ENCODE measurements at places on chromosomes 13 and 19.

GRCh38 chr19:31355665-31356289 is 6.5 kb upstream of the TSHZ3 start:
- DNase-seq, result no peak

DNA sequence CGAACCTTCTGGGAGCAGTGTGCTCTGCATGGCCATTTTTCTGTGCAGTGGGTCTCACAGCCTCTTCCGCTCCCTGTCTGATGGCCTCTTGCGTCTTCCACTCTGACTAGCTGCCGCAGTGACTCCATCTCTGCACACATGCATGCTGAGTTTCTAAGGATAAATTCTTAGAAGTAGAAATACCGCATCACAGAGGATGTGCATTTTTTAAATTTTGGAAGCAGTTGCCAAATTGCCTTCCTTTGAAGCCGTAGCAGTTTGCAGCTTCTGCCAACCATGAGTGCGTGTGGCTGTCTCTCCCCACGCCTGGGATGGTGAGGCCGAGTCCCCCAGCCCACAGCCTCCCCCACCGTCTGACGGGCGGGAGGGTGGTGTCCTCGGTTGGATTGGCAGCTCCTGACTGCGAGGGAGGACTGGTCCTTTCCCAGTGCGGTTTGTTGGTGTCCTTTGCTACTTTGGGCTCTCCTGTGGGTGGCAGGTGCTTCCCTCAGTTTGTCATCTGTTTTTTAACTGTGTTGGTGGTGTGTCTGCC is 9.8 kb downstream of the FZR1 start:
- DNase-seq, result no peak

DNA sequence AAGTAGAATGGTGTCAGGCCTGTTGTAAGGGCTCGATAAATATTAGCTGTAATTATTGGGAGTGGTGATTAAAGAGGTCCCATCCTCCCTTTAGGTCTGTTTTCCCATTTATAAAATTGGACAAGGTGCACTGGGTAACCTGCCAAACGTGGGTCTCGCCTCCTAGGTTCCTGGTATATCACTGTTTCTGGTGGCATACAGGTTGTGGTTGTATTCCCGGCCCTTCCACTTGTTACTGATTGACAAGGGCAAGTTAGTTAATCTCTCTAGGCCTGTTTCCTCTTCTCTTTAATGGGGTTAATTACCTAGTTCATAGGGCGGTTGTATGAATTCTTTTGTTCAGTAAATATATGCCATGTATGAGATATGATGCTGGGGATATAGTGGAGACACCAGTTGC is 1.5 kb downstream of the PPP2R1A start:
- no peak for DNase-seq

- DNase-seq, result no peak
Observed at GRCh38 chr19:38699027-38699346, 45.3 kb downstream of the CAPN12 start.

GRCh38 chr19:53865918-53866864 is 1.5 kb upstream of the MYADM start:
- DNase-seq, result peak; percentile 22

DNA sequence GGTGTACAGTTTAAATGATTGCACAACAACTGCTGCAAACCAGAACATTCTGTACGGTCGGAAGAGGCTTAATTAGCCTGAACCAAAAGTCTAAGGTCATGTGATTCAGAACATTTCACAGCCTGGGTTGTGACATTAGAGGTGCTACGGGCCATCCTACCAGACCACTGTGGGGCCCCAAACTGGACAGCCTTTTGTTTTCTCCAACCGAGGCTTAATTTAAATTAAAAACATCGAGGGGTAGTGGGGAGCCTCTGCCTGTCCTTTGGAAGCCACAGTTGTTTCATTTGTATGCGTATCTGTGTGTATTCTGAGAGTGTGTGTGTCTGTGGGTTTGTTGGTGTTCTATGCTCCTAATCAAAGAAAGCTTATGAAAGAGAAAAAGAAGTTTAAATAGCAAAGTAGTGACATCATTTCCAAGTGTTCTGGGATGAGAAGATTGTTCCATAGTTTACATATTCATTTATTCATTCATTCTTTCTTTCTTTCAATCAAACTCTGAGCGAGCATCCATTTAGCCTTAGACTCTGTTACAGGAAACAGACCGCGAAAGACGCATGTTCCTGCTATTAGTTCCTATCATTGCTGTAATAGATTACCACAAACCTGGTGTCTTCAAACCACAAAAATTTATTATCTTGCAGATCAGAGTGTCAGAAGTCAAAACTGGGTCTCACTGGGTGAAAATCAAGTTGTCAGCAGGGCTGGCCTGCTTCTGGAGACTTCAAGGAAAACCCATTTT is 444.8 kb downstream of the FOXO1 start:
- DNase-seq, result no peak

- no peak for DNase-seq
Observed at GRCh38 chr13:110449219-110450015, 112.1 kb downstream of the RAB20 start.

GRCh38 chr13:111531505-111531904 is 211.1 kb downstream of the TEX29 start:
- DNase-seq, result no peak

- peak; percentile 84 for DNase-seq
Observed at GRCh38 chr19:49363268-49364082, at the start of gene DKKL1. Gene DKKL1, plus strand, starts transcription at chr19:49363877. Its CDS starts 122 bp downstream, at chr19:49363999.

DNA sequence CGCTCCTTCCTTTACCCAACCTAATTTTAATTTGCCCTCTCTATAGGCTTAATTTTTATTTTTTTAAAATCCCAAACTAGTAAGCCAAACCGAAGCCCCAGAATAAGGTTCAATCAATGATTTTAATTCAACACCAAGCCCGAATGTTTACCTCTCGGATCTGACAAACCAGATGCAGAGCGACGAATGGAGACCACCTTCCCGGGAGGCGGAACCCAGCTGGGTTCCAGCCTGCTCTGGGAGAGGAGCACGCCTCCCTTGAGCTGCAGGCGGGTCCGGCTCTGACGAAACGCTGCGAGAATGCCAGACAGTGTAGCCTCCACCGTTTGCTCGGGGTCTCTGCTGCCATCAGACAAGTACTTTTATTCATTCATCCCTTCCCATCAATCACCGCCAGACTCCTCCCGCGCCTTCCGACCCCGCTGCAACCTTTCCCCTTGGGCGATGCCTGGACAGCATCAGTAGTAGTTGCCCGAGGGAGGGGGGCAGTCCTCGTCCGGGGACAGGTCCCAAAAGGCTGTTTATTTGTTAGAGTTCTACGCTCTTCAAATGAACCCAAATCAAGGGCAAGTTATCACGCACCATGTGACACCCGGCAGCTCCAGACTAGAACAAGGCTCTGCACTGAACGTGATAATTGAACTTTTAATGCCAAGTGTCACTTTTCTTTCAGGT is 752 bp upstream of the EDNRB start:
- peak; percentile 12 for DNase-seq

DNA sequence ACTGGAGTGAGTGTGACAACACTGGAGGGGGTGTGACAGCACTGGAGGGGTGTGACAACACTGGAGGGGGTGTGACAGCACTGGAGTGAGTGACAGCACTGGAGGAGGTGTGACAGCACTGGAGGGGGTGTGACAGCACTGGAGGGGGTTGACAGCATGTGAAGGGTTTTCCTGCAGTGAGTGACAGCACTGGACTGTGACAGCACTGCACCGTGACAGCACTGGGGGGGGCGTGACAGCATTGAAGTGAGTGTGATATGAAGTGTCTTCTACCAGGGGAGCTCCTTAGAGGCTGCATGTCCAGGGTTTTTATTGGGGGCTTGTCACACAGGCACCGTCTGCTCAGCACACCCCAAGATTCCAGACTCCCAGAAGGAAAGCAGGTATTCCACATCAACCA is 274.8 kb downstream of the TEX29 start:
- no peak for DNase-seq

DNA sequence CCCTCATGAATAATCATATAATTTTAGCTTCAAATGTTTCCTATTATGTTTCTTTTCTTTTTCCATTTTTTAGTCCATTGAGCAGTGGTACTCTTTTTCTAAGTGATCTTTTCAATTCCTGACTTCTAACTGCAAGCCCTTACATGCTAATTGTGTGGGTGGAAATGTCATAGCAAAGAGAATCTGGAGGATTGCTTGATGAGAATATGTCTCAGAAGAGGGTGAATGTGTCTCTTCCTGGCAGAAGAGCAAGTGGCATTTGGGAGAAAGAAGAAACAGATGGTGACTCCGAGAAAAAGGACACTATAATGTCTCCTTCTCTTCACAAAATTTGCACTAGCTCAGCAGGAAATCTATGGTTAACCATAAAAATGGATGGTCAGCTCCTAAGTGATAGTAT is 2320.0 kb downstream of the PCDH9 start:
- no peak for DNase-seq

GRCh38 chr13:51277928-51278327 is 55.7 kb downstream of the FAM124A start:
- no peak for DNase-seq

- DNase-seq, result no peak
Observed at GRCh38 chr13:76245211-76245610, 609.1 kb downstream of the LMO7 start.

DNA sequence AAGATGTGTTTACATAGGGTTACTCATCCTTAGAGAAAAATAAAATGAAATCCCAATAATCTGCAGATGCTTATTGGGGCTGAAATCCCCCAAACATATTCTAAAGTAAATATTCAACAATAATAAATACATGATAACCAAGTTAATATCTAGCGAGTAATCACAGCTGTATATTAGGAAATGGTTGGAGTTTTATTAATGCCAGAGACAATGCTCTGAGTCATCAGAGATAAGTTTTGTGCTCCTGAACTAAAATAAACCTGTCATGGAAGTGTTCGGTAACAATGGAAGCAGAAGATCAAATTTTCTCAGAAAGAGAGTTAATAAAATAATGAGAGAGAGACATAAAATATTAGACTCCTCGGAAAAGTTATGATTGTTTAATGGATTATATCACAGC is 31.4 kb downstream of the FLT1 start:
- no peak for DNase-seq

DNA sequence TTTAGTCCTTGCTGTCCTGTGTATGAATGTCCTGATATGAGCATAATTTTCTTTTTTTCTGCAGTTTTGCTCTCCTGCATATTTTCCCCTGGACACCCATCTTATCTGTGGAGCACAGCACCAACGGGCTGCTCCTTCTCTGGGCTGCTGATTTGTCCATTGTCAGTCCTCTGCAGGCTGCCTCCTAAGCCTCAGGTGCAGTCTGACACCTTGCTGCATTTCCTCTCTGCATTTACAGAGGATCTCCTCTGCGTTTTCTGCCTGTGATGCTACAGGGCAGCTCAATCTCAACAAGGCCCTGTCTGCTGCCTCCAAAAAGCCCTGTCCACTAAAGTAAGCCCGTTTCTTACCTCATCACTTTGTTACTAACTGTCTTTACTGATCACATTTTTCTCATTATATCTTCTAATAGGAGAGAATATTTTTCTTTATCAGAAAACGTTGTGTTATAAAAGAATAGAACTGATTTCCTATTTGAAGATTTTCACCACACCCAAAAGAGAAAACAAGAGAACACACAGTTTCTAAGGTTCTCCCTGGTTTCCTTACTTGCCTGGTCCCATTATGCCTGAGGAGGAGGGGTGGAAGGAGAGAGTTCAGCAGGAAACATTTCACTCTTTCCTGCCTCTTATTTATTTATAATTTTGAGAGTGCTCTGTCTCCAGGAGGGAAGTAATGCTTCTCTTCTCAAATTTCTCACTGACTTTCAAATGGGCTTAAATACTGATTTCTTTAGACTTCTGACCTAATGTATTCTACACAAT is 65.6 kb upstream of the TDRD3 start:
- no peak for DNase-seq

- no peak for DNase-seq
Observed at GRCh38 chr19:8329996-8330395, 8.7 kb downstream of the RPS28 start.

- no peak for DNase-seq
Observed at GRCh38 chr13:19586904-19587634, 25.7 kb upstream of the TPTE2 start.

DNA sequence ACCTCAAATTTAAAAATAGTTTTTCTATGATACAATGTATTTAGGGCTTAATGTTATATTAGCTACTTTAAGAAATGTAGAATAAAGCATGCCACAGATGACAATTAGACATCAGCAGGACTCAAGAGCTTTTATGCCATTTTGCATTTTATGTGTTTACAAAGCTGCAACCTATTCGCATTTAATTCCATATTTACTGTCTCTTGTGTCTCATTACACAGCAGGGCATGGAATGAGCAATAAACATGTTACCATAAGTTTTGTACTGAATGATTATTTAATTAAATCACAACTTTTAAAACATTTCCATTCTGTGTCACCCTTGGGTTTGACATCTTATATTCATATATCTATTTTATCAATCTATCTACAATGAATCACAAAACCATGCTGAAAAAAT is 1756.9 kb downstream of the PCDH9 start:
- no peak for DNase-seq

DNA sequence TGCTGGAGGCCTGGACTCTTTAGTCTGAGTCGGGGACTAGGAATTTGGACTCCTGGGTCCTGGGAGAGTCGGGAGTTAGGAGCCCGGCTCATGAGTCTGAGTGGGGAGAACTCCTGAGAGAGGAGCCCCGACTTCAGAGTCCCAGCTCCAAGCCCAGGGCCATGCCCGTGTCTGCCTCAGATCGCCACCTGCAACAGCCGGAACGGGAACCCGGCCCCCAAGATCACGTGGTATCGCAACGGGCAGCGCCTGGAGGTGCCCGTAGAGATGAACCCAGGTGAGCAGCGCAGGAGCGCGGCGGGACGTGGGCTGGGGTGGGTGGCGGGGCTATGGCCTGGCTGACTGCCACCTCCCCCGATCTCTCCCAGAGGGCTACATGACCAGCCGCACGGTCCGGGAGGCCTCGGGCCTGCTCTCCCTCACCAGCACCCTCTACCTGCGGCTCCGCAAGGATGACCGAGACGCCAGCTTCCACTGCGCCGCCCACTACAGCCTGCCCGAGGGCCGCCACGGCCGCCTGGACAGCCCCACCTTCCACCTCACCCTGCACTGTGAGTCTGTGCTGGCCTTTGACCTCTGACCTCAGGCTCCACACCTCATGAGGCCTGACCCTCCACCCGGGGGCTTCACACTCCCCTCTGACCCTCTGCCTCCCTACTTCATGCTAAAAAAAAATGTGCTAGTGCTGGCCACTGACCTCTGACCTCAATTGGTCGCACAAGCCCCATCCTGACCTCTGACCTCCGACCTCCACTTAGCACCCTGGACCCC is 4.4 kb downstream of the BCAM start:
- no peak for DNase-seq

GRCh38 chr13:41130356-41130755 is 2.2 kb downstream of the KBTBD6 start:
- no peak for DNase-seq

GRCh38 chr19:41626877-41627276 is at the start of gene CEACAM4:
Gene CEACAM4, minus strand, starts transcription at chr19:41627074. Its CDS starts 111 bp downstream, at chr19:41626963.
- no peak for DNase-seq

Measured in WERI-Rb-1 (cell line).